ENCODE measurements at places on chromosomes 4 and X.

- no peak for DNase-seq
Measured at GRCh38 chrX:119132961-119133360, 5.3 kb upstream of the KIAA1210 start.

DNA sequence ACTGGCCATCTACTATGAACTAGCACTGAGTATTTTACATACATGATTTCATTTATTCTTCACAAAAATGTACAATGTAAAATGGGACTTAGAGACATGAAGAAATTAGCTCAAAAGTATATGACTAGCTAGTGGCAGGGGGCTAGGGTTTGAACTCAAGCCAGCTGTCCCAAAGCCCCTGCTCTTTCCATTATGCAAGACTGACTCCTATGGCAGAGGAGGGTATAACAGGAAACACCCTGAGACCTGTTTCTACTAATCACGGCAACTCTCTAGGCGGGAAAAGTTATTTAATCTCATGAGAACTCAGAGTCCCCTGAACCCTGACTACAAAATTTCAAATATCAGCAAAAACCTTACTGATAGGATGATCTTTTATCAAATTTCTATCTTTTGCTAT, 150.6 kb downstream of the PRDM5 start:
- no peak for DNase-seq

GRCh38 chr4:63049726-63050125, 1359.5 kb downstream of the TECRL start:
- no peak for DNase-seq

GRCh38 chr4:137253949-137254348, 278.3 kb downstream of the PCDH18 start:
- DNase-seq = no peak

- DNase-seq = no peak
Measured at GRCh38 chr4:152806501-152807125, 26.9 kb downstream of the ARFIP1 start.

GRCh38 chr4:57445686-57446085, 335.5 kb upstream of the IGFBP7 start:
- DNase-seq = no peak

- no peak for DNase-seq
Measured at GRCh38 chr4:40514497-40514951, 115.1 kb downstream of the RBM47 start.

GRCh38 chrX:11886745-11887144, 128.7 kb downstream of the MSL3 start:
- no peak for DNase-seq

DNA sequence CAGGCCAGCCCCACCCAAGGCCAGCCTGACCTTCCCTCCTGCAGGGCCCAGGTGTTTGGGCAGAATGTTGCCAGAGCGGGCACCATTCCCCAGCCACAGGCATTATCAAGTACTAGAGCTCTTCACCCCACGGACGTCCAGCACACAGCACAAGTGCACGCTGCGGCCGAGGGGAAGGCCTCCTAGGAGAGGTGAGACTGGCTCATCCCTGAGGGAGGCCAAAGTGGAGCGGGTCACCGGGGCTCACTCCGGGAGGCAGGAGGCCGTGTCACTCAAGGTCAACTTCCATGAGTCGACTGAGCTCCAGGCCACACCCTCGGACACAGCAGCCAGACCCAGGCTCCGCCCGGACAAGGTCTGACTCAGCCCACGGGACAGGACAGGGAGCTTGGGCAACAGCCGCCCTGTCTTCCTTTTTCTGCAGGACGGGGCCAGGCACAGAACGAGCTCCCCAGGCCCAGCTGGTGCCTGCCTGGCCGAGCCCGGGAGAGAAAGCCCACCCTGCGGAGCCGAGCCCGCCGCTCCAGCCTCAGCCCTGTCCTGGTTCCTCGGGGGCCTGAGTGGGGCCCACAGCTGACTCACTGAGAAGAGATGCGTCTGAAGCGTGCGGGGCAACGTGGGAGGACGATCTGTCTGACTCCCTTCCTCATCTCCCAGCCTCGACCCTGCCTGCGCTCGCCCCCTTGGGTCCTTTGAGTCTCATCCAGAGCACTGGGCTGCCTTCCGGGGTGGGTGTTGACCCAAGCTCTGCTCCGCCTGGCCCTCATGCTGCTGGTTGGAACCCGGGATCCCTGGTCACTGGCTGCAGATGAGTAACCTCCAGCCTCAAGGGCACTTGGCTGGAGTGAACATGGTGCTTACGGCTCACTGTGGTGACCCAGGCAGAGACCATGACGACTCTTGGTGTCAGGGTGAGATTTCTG, 1.6 kb downstream of the SLC49A3 start:
- no peak for DNase-seq

GRCh38 chr4:22458098-22458497, 57.8 kb downstream of the ADGRA3 start:
- DNase-seq = no peak

DNA sequence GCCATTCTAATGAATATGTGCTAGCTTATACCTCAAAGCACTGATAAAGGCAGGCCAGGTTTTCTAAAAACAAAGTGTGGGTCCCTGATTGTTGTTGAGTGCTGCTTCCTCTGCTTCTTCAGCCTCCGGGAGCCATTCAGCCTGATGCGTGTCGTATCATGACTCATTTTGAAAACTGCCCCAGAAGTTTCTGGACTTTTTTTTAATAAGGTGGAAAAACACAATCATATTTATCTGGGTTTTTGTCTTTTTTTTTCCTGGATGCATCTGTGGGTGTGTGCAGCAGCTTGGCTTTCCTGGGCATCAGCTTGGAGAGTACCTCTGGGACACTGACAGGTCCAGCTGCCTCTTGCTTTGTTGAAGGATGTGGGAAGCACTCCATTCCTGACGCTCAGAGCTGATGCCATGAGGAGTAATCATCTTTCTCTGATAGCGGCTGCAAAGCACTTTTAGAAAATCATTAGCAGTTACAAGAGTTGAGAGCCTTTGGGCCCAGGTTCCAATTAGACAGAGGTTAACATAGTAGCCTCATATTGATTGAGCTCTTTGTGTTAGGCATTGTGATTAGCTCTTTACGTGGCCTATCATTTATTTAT, 66.9 kb downstream of the PARM1 start:
- DNase-seq = no peak

DNA sequence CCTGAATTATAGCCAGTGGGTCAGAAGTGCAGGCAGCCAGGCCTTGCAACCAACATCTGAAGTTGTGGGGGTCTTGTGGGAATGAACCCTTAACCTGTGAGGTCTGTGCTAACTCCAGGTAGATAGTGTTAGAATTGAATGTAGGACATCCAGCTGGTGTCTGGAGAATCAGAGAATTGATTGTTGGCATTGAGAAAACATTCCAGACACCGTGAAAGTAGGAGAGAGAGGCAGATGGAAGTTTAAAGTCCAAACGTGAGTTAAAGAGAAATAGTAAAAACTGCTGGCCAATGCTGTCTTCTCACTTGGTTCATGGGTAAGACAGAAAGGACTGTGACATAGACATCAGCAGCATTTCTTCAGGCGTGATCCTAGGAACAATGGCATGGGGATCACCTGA, 27.7 kb downstream of the CASP3 start:
- DNase-seq = no peak

GRCh38 chr4:136680271-136680670, 852.0 kb downstream of the PCDH18 start:
- DNase-seq = no peak

Measured in stimulated activated CD8-positive, alpha-beta memory T cell treated with anti-CD3 and anti-CD28 coated beads, Interleukin-15, amount 100 ng/mL, for 4 hours (primary cell).